ENCODE measurements at places on chromosomes 1 and 21. TPM values are rescaled to one million over a fixed set of nuclear protein-coding genes. Genes with fewer than 3 reads are reported as not detected.

Gene NBPF11
- total RNA-seq: 15.6 TPM

Gene LDLRAD1
- not detected for total RNA-seq

Gene GABRD
- total RNA-seq: 0.38 TPM

Gene CNR2
- total RNA-seq: 0.05 TPM

Gene CXADR
- 0.52 TPM for total RNA-seq

Gene HSD3B2
- total RNA-seq: not detected

DNA sequence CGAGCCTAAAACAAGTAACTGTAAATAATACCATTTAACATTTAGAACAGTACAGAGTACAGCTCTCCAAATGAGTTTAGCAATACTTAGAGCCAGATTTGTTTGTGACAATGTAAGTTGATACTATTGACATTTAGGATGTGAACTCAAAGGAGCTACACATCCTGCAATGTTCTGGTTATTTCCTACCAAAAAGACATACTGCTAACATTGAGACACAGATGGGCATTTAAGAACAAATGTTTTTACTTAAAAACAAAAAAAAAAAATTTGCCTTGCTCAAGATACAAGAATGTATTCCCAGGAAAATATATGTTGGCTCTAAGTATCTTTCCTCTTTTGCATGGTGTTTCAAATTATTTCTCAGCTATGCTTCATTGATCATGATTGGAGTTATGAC, 1464.8 kb upstream of the PRMT6 start:
- H3K36me3 ChIP-seq: no peaks in the 10 kb centered on the region
- no peaks in the 10 kb centered on the region for H3K27me3 ChIP-seq
- no peak for DNase-seq
- H3K27ac ChIP-seq: no peak overlapping the region

- DNase-seq: no peak
- peaks cover 95% of the 10 kb centered on the region for H3K4me1 ChIP-seq
- H3K4me3 ChIP-seq: peak overlapping the region; percentile 44
- H3K27ac ChIP-seq: peak overlapping the region; percentile 94
- H3K36me3 ChIP-seq: peaks cover 34% of the 10 kb centered on the region
Measured at GRCh38 chr1:26283279-26283853, 3.5 kb downstream of the SH3BGRL3 start.

DNA sequence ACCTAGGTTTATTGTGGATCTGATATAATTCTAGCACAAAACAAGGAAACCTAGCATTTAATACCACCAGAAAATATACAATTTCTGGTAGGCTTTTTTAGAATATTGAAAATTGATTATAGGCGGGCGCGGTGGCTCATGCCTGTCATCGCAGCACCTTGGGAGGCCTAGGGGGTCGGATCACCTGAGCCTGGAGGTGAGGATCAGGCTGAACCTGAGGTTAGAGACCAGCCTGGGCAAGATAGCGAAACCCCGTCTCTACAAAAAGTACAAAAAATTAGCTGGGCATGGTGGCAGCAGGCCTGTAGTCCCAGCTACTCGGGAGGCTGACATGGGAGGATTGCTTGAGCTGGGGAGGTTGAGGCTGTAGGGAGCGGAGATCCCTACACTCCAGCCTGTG, 948 bp upstream of the COP1 start:
- H3K4me3 ChIP-seq: peak overlapping the region; percentile 98
- H3K27ac ChIP-seq: peak overlapping the region; percentile 87
- no peaks in the 10 kb centered on the region for H3K36me3 ChIP-seq
- no peak for DNase-seq
- H3K27me3 ChIP-seq: no peaks in the 10 kb centered on the region
- H3K4me1 ChIP-seq: peaks cover 16% of the 10 kb centered on the region

DNA sequence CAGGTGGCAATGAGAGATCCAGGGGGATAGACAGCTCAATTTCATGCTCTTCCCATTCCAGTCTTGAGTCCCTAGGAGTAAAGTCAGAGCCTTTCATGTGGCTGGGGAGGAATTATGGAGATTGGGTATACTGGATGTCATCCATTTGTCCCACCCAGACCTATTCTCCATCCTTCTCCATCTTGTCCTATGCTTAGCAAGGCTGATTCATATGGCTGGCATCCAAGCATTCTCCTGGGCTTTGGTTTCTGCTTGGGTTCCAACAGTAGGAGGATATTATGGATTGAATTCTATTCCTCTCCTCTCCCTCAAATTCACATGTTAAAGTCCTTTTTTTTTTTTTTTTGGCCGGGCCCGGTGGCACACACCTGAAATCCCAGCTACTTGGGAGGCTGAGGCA, 3.8 kb upstream of the CDC20 start:
- H3K4me3 ChIP-seq: no peak overlapping the region
- peaks cover 15% of the 10 kb centered on the region for H3K4me1 ChIP-seq
- no peak overlapping the region for H3K27ac ChIP-seq
- H3K27me3 ChIP-seq: no peaks in the 10 kb centered on the region

DNA sequence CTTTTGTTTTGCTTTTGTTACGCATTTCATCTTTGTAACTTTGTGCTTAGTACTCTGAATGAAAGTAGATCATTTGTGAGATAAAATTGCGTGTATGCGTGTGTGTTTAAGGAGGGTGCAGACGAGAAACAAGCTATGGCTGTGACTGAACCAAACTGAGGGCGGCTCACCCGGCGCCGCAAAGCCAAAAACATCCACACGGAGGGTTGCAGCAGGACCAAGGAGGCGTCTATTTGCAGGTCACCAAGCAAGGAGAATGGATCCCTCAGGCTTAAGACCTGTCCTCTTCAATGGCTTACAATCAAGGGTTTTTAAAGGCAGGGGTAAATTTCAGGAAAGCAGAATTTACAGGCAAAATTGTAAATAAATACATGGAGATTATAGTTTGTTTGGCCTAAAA, 12.8 kb downstream of the GCSAML start:
- no peaks in the 10 kb centered on the region for H3K36me3 ChIP-seq
- DNase-seq: no peak
- H3K4me1 ChIP-seq: no peaks in the 10 kb centered on the region
- H3K4me3 ChIP-seq: no peak overlapping the region
- H3K27ac ChIP-seq: no peak overlapping the region

DNA sequence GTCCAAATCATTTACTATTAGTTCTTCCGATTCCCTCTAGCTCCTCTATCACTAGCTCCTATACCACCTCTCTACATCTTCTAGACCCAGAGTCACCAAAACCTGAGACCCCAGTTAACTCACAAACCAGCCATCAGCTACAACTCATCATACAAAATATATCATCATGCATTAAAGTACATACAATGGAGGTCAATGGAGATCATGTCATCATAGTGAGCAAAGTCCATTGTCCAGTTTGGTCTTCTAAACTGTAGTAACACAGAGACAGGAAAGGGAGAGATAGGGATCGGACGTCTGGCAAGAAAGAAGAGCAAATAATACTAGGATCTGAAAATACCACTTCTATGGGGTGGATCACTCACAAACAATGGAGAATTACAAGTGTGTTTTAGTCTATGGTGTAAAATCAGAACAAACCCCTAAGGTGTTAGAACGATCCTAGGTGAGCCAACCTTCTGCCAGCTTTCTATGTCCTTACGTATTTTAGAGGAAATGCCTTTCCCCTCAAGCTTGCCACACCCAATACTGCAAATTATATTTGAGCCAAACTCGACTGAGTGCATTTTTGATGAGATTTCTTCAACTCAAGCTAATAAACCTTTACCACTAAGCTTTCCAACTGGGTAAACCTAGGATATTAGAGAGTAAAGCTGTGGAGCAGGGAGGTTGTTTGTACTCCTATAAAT, 3.9 kb downstream of the ADIPOR1 start:
- H3K27ac ChIP-seq: no peak overlapping the region
- H3K27me3 ChIP-seq: no peaks in the 10 kb centered on the region
- peaks cover 22% of the 10 kb centered on the region for H3K36me3 ChIP-seq
- H3K4me1 ChIP-seq: peaks cover 47% of the 10 kb centered on the region
- H3K4me3 ChIP-seq: no peak overlapping the region

DNA sequence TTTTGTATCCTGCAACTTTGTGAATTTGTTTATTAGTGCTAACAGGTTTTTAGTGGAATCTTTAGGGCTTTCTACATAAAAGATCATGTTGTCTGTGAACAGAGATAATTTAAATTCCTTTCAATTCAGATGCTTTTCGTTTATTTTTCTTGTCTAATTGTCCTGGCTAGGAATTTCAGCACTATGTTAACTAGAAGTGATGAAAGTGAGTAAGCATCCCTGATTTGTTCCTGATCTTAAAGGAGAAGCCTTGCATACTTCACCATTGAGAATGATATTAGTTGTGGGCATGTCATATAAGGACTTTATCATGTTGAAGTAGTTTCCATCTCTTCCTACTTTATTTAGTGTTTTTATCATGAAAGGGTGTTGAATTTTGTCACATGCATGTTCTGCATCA, 23.6 kb upstream of the TRIM67 start:
- H3K27ac ChIP-seq: no peak overlapping the region
- no peak for DNase-seq
- H3K36me3 ChIP-seq: no peaks in the 10 kb centered on the region
- no peak overlapping the region for H3K4me3 ChIP-seq
- H3K27me3 ChIP-seq: peaks cover 12% of the 10 kb centered on the region

DNA sequence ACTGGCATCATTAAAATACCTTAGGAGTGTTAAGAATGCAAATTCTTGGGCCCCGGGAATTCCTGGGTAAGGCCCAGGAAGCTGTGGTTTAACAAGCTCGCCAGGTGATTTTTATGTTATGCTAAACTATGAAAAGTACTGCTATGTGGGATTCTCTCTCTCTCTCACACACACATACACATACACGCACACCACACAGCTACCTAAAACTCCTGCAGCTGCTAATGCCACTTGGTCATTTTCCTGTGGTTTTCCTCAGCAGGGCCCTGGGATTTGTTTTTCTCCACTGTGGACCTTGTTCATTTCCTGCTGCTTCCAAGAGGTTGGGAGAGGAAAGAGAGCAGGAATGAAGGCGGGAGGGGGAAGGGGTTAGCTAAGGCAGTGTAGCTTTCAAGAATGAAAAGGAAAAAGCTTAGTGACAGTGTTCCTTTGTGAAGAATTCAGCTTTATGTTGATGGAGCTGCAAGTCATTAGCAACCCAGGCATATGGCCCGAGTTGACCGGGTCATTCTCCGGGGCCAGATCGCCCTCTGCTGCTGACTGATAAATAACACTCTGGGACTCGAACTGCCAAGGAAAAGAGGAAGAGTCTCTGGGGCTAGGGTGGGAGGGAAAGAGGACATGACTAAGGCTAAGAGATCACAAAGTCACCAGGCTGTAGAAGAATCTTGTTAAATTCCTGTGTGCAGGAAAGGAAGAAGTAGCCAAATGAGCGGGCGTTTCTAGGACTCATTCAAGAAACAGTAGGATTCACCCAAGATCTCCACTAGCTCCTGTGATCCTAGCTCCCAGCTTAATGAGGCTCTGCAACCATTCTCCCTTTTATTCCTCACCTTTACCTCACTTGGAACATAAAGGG, 30.5 kb upstream of the LRIG2 start:
- no peak overlapping the region for H3K27ac ChIP-seq
- no peak for DNase-seq
- no peak overlapping the region for H3K4me3 ChIP-seq

DNA sequence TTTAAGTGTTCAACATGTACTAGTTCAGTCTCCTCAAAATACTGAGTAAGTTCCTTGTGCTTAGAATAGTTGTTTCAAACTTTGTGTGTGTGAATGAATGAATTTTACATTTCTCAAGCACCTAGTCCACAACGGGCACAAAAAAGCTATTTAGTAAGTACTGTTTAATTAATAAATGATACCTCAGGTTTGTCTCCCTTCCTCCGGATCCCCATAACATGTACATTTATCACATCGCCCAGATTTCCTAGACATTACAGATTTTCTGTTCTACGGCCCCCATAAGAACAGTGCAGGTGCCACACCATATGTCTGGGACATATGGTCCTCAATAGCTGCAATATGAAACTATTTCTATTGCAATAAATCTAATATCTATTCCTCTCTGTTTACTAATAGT, 1.3 kb upstream of the TTF2 start:
- peak overlapping the region; percentile 87 for H3K27ac ChIP-seq
- H3K36me3 ChIP-seq: no peaks in the 10 kb centered on the region
- peak overlapping the region; percentile 91 for H3K4me3 ChIP-seq
- no peak for DNase-seq

DNA sequence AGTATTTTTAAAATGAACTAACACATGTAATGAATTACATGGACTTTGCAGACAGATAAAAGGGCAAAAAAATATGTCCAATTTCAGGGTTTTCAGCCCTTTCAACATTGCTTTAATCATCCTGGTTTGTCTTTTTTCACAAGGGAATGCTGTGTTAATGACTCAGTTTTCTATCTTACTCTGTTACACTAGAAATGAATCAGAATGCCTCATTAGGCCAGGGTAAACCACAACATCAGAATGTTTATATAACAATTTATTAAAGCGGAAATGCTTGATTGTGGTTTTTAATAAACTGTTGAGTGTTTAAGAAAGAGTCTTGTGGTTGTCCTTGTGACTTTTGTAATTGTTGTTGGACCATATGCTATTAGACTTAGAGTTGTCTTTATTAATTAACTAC, 13.5 kb downstream of the GORAB start:
- no peak overlapping the region for H3K4me3 ChIP-seq
- H3K27me3 ChIP-seq: no peaks in the 10 kb centered on the region
- DNase-seq: no peak
- no peaks in the 10 kb centered on the region for H3K4me1 ChIP-seq
- H3K36me3 ChIP-seq: peaks cover 78% of the 10 kb centered on the region

DNA sequence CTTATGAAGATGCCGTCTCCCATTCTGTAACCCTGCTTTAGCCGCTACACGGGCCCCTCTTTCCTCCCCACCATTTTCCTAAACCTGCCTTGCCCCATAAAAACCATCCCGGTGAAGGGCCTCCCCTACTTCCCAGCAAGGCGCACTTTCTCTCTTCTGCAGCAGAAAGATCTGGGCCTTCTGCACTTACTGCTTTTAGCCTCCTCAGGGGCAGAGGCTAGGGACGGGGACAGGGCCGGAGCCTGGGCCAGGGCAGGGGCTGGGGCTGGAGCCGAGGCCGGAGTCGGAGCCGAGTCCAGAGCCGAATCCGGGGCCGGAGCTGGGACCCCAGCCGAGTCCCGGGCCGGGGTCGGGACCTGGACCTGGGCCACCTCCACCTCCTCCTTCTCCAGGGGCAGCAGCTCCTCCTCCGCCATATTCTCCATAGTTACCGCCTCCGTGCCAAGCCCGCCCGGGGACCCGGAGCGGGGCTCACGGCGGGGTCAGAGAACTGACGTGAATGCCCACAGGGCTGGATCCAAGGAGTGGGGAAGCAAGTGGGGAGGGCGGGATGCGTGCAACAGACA, 382 bp downstream of the TRMT1L start:
- peaks cover 3% of the 10 kb centered on the region for H3K36me3 ChIP-seq
- peaks cover 16% of the 10 kb centered on the region for H3K4me1 ChIP-seq
- peak overlapping the region; percentile 92 for H3K4me3 ChIP-seq
- H3K27ac ChIP-seq: peak overlapping the region; percentile 97
- DNase-seq: no peak

DNA sequence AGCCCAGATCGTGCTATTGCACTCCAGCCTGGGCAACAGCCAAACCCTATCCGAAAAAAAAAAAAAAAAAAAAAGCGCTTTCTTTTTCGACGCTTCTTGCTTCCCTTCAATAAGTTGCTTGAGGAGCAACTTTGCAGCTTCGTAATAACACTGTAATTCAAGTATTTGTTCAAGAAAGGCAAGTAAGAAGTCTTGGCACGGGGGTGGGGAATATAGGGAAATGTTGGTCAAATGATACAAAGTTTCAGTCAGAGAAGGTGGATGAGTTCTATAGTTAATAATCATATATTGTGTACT, 871 bp upstream of the PSMA5 start:
- no peaks in the 10 kb centered on the region for H3K27me3 ChIP-seq
- DNase-seq: no peak
- H3K4me3 ChIP-seq: peak overlapping the region; percentile 98
- peak overlapping the region; percentile 95 for H3K27ac ChIP-seq
- peaks cover 14% of the 10 kb centered on the region for H3K36me3 ChIP-seq
- H3K4me1 ChIP-seq: peaks cover 33% of the 10 kb centered on the region

Measured in CD4-positive, alpha-beta T cell (primary cell).